ENCODE measurements at places on chromosomes 7 and 10. TPM values are rescaled to one million over a fixed set of nuclear protein-coding genes. Genes with fewer than 3 reads are reported as not detected.

DNA sequence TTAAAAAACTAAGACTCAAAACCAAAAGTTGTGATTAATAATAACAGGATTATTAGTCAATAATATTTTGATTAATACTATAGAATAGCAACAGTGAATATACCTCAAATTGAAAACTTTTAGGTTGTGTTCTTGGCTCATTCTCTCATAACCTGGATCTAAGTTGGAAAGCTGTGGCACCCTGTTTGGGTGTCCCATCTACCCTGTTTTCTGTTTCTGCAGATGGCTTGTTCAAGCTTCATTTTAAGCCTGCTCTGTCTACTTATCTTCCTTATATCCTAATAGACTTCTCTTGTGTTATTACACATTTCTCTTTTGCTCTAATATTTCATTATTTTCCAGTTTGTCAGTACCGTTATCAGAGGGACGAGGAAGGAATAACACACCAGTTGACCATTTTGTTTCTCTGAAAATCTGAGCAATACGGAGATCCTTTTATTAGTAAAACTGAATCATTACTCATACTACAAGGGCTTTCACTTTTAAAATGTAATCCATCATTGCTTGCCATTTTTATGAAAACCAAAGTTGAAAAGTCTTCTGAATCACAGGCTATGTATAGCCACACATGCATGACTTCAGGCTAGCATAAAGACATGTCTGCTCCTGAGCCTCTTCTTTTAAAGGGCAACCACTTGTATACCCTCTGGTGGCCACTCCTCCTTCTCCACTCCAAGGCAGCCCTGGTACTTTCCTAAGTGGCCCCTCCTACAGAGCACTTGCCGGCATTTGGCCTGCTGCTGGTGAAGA is 22.3 kb downstream of the COX15 start:
- H3K4me3 ChIP-seq, result no peak overlapping the region
- no peaks in the 10 kb centered on the region for H3K4me1 ChIP-seq
- H3K27me3 ChIP-seq, result no peaks in the 10 kb centered on the region
- no peak for DNase-seq

GRCh38 chr7:1849351-1850041 is 179.4 kb downstream of the ELFN1 start:
- H3K27me3 ChIP-seq, result no peaks in the 10 kb centered on the region
- peaks cover 44% of the 10 kb centered on the region for H3K36me3 ChIP-seq
- H3K27ac ChIP-seq, result no peak overlapping the region

DNA sequence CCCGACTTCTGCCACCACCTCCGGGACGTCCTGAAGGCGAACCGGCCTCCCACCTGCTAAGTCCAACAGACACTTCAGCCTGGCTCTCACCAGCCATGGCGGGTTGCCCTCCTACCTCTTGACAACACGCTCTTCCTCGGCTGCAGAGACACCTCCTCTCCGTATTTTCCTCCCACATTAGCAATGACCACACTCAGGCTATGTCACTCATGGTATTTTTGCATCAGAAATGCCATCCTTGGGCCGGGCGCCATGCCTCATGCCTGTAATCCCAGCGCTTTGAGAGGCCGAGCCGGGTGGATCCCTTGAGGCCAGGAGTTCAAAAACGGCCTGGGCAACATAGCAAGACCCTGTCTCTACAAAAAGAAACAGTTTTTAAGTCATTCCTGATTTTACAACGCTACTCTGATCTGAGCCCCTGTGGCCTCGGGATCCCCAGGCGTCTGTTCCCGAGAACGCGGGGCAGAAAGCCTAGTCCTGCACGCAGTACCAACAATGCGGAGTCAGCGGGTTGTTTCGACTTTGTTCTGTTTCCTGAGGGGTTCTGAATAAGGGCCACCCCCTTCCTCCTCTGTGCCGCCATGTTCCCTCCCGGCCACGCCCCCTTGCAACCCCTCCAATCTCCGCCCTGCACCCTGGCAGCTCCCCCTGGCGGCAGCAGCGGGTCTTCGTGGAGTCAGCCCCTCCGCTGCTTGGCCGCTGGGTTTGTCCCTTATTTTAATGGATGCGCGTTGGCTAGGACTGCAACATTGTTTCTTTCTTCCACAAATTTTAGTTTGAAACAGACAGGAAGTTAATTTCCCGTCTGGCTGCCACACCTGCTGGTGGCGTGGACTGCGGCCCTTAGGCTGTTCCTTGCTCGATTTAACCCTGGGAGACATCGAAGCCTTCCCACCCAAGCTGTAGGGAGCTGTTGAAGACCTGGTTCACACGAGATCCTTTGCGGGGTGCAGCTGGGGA is 9.7 kb upstream of the ZFAND2A start:
- H3K4me3 ChIP-seq, result peak overlapping the region; percentile 32
- H3K36me3 ChIP-seq, result peaks cover 11% of the 10 kb centered on the region
- peaks cover 11% of the 10 kb centered on the region for H3K4me1 ChIP-seq
- H3K27me3 ChIP-seq, result no peaks in the 10 kb centered on the region
- DNase-seq, result peak; percentile 83

DNA sequence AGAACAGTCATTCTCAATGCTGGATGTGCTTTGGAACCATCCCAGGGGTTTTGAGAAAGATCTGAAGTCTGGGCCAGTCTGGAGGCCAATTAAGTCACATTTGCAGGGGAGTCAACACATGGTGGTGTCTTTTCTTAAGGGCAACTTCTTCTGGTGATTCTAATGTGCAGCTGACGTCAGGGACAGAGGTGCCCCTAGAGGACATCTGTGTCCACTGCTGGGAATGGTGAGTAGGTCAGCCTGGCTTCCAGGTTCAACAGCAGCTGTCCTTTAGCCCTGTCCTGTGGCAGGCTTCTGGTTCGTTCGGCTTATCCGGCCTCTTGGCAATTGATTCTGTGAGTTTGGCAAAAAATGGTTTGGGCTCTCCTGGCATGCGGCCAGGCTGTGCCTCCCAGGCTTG is 269.7 kb upstream of the HABP2 start:
- peaks cover 5% of the 10 kb centered on the region for H3K4me1 ChIP-seq
- no peaks in the 10 kb centered on the region for H3K36me3 ChIP-seq
- no peaks in the 10 kb centered on the region for H3K27me3 ChIP-seq
- H3K4me3 ChIP-seq, result no peak overlapping the region

DNA sequence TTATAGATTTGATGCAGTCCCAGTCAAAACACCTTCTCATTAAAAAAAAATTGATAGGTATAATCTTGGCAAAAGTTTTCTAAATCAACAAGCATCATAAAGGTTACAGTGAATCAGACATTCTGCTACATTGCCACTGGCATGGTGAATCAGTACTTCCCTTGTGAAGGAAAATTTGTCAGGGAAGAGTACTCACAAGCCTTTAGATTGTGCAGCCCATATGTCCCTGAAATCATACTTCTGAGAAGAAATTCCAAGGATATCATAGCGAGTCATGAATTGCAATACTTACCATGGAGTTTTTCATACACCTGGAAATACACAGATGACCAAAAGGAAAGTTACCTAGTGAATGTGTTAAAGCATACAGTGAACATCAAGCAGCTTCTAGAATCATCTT is 17.2 kb downstream of the VSTM2A start:
- DNase-seq, result no peak
- no peak overlapping the region for H3K27ac ChIP-seq
- no peaks in the 10 kb centered on the region for H3K4me1 ChIP-seq
- H3K36me3 ChIP-seq, result peaks cover 7% of the 10 kb centered on the region
- H3K27me3 ChIP-seq, result no peaks in the 10 kb centered on the region
- no peak overlapping the region for H3K4me3 ChIP-seq

- no peak overlapping the region for H3K27ac ChIP-seq
- H3K36me3 ChIP-seq, result no peaks in the 10 kb centered on the region
- no peaks in the 10 kb centered on the region for H3K27me3 ChIP-seq
- no peak for DNase-seq
- H3K4me3 ChIP-seq, result no peak overlapping the region
Measured at GRCh38 chr10:70380350-70381135, 1.9 kb downstream of the LRRC20 start.

GRCh38 chr10:571166-571565 is 118.3 kb downstream of the DIP2C start:
- H3K4me1 ChIP-seq, result peaks cover 50% of the 10 kb centered on the region
- H3K36me3 ChIP-seq, result no peaks in the 10 kb centered on the region
- DNase-seq, result no peak
- H3K27ac ChIP-seq, result no peak overlapping the region
- no peaks in the 10 kb centered on the region for H3K27me3 ChIP-seq
- H3K4me3 ChIP-seq, result no peak overlapping the region

- peaks cover 5% of the 10 kb centered on the region for H3K4me1 ChIP-seq
- no peak overlapping the region for H3K4me3 ChIP-seq
- H3K36me3 ChIP-seq, result no peaks in the 10 kb centered on the region
- H3K27me3 ChIP-seq, result no peaks in the 10 kb centered on the region
- DNase-seq, result no peak
Measured at GRCh38 chr10:105138358-105138757, 497.3 kb downstream of the SORCS3 start.

DNA sequence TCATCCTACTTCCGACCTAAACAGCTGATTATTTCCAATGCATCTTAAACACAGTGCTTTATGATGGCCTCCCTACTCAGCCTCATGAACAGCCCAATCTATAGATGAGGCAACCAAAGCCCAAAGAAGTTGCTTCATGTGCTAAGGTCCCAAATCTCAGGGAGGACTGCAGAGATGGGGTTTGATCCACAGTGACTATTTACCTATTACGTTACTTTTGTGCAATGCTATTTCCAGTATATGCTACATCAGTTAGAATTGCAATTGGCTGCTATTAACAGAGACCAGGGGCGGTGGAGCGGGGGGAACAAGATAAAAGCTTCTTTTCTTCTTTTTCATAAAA is 153.0 kb upstream of the TNS3 start:
- H3K4me3 ChIP-seq, result no peak overlapping the region
- no peaks in the 10 kb centered on the region for H3K36me3 ChIP-seq
- H3K4me1 ChIP-seq, result peaks cover 13% of the 10 kb centered on the region
- no peak for DNase-seq
- no peaks in the 10 kb centered on the region for H3K27me3 ChIP-seq

DNA sequence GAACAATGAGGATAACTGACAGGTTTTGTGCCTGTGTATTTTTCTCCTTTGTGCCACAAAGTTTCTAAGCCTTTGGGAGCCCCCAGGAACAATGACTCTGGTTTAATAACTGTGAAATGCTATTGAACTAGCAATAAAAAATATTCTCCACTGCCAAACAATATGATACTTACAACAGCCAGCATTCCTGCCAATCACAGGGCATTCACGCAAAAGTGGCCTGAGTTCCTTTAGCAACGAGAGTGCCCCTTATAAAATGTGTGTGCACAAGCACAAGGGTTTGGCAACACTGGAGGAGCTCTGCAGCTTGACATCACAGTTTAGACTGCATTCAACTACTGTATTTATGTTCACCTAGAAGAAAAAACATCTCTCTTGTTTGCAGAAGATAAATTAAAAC is 412.9 kb upstream of the NFE2L3 start:
- no peaks in the 10 kb centered on the region for H3K4me1 ChIP-seq
- no peak overlapping the region for H3K27ac ChIP-seq
- no peak overlapping the region for H3K4me3 ChIP-seq
- no peaks in the 10 kb centered on the region for H3K27me3 ChIP-seq
- DNase-seq, result no peak

Gene LIPJ
- total RNA-seq, result 0.40 TPM

- peak overlapping the region; percentile 95 for H3K27ac ChIP-seq
- no peaks in the 10 kb centered on the region for H3K36me3 ChIP-seq
- H3K27me3 ChIP-seq, result no peaks in the 10 kb centered on the region
- H3K4me3 ChIP-seq, result peak overlapping the region; percentile 91
- no peak for DNase-seq
Measured at GRCh38 chr10:31930023-31930751, 1.6 kb upstream of the ARHGAP12 start.

DNA sequence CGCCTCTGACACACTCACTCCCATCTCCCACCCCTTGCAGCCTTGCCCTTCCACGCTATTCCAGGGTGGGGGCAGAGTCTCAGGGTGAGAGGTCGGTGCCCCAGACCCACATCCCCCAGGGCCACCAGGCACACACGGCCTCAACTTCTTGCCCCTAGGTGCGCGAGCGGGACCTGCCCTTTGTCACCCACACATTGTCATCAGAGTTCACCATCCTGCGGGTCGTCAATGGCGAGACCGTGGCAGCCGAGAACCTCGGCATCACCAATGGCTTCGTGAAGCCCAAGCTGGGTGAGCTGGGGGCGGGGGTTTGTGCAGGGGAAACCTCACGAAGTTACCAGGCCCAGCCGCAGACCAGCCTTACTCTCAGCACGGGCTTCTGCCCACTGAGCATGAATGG is 53.3 kb downstream of the CASTOR2 start:
- H3K27ac ChIP-seq, result no peak overlapping the region
- DNase-seq, result no peak
- no peak overlapping the region for H3K4me3 ChIP-seq
- no peaks in the 10 kb centered on the region for H3K4me1 ChIP-seq

Gene OIT3
- total RNA-seq, result 0.99 TPM

- no peaks in the 10 kb centered on the region for H3K27me3 ChIP-seq
- peak; percentile 74 for DNase-seq
- H3K36me3 ChIP-seq, result no peaks in the 10 kb centered on the region
- no peak overlapping the region for H3K27ac ChIP-seq
- no peak overlapping the region for H3K4me3 ChIP-seq
Measured at GRCh38 chr10:18214691-18215563, 74.7 kb downstream of the CACNB2 start.

DNA sequence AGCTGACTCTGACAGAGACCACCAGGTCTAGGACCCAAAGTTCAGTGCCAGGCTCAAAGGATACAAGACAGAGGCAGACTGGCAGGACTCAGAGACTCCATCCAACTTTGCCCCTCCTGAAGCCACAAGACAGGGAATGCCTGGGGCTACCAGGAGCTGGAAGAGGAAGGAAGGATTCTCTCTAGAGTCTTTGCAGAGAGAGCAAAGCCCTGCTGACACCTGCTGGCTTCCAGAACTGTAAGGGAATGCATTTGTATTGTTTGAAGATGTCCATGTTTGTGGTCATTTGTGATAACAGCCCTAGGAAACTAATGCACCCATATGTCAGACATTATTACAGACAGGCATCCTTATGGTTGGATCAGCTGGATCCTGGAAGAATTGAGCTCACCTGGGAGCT is 132.3 kb upstream of the C7orf33 start:
- no peak overlapping the region for H3K4me3 ChIP-seq
- H3K36me3 ChIP-seq, result no peaks in the 10 kb centered on the region
- no peaks in the 10 kb centered on the region for H3K4me1 ChIP-seq
- DNase-seq, result no peak
- no peak overlapping the region for H3K27ac ChIP-seq

Gene STOX1
- total RNA-seq, result 11.7 TPM

DNA sequence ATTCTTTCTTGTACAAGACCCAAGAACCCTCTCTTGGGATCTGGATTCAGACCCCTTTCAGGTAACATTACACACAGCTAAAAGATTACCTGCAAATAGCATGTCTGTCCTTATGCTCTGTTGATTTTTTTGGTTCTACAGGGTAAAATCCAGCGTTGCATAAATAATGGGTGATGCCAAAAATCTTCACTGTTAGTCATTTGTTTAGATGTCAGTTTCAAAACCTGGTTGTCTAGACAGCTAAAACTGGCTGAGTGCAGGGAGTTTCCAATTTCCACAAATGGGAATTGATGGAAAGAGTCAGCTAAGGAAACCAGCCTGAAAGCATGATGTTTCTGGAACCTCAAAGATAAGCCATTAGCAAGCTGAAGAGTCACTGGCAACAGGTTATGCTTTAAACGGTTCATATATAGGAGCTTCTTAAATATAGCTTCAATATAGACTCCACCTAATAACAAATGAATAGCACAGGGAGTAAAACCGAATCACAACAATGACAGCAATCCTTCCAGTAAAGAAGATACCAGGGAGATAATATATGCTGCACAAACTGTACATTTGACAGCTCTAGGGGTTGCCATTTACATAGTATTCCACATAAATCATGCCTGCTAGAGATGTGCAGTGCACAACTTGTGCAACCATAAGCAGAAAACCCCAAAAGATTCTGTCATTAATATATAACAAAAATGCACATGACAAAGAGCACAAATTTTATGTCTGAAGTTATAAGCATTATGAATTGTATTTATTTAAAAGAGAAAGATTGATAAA is 20.4 kb downstream of the CCDC71L start:
- no peak for DNase-seq
- no peak overlapping the region for H3K27ac ChIP-seq
- no peaks in the 10 kb centered on the region for H3K27me3 ChIP-seq
- H3K36me3 ChIP-seq, result no peaks in the 10 kb centered on the region
- no peak overlapping the region for H3K4me3 ChIP-seq

Gene UBE3C
- total RNA-seq, result 52.3 TPM
